ENCODE measurements at places on chromosomes 12 and 14.

- no peak for DNase-seq
Measured at GRCh38 chr14:74906925-74907521, 16.0 kb downstream of the RPS6KL1 start.

DNA sequence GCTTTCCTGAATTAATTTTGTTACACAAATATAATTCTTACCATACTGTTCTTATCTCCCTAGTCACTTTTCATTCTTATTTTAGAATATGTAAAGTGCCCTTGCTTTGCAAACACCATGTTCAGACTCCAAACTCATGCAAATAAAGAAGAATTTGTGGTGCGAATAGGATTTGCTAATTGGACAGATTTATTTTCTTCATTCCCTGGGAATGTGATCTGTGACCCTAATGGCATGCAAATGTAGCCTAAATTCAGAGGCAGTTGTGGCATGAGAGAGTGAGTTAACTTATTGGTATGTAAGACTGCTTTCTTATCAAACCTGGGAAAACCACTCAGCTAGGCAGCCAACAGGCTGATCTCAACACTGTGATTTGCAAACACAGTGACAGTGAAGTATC lies 10.0 kb downstream of the CAPZA3 start:
- peak; percentile 80 for DNase-seq

DNA sequence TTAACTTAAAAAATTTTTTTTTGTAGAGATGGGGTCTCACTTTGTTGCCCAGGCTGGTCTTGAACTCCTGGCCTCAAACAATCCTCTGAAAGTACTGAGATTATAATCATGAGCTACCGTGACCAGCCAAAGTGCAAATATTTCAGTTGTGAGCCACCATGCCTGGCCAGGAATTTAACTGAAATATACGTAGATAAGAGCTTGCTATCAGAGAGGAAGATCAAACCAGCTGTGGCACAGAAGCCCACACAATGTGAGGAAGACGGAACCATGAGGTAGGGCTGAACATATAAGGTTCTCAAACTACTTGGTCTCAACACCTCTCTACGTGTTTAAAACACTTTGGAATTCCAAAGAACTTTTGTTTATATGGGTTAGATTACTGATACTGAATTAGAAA lies 29.1 kb downstream of the ATG14 start:
- DNase-seq = no peak

GRCh38 chr12:48045061-48045846 lies 41.0 kb upstream of the COL2A1 start:
- DNase-seq = no peak

DNA sequence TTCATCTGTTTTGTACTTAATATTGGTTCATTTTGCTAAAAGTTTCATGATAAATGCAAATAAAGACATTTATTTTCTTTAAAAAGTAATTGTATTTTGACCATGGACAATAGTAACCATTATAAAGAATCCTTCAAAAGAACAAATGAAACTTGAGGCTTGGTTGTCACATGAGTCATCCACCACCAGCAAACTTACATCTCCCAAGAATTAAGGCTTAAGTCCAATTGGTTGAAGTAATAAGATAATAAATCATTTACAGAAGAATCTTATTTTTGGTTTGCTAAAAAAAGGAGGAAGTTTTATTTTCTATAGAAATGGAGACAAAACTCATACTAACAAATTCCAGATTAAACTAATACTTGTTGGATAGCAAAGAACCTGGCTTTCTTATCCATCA lies 84.8 kb upstream of the KITLG start:
- peak; percentile 10 for DNase-seq

DNA sequence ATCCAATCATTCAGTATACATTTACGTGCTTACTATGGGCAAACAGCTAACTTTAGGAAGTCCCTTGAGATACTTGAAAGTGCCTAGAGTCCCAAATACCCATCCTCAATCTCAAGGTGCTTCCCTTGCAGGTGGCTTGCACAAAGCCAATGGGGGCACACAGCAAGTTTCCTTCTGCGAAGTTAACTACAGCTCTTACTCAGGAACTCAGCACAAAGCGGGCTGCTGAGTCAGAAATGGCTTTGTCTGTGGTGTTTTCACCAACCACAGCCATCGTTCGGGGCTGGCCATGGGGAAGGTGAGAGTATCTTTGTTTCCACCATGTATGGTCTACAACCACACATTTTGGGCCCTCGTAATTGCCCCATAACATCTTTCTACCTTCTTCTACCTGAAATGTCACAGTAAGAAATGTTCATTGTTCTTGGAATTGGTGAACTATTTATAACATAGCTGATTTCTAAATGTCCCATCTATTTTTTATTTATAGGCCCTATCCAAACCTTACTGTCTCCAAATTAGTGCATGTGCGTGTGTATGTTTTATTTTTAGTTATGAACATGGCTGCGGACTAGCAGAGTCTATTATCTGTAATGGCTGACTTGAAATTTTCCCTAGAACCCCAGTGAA lies 13.9 kb downstream of the MFAP5 start:
- DNase-seq = no peak

- no peak for DNase-seq
Measured at GRCh38 chr14:93538413-93538812, 107.7 kb downstream of the UNC79 start.

- peak; percentile 60 for DNase-seq
Measured at GRCh38 chr12:31682136-31682962, 22.9 kb downstream of the ETFBKMT start.

DNA sequence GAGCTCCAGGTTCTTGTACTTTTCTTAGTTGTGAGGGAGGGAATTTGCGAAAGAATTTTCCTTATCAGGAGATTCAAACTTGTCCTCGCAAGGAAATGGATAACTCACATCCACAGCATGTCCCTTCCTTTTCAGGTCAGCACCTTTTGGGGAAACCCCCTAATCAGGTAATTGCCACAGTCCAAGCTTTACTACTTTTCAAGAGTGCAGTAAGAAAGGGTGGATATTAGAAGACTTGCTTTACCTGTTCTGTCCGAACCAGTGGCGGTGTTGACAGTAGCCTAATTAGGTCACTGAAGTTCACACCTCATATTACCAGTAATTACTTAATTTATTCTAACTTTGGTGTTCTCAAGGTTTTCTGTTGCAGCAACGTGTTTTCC lies 6.7 kb upstream of the C12orf50 start:
- DNase-seq = no peak

- DNase-seq = no peak
Measured at GRCh38 chr14:61360796-61361525, 39.6 kb downstream of the PRKCH start.

GRCh38 chr12:127677537-127678131 lies 589.3 kb upstream of the TMEM132C start:
- peak; percentile 68 for DNase-seq

DNA sequence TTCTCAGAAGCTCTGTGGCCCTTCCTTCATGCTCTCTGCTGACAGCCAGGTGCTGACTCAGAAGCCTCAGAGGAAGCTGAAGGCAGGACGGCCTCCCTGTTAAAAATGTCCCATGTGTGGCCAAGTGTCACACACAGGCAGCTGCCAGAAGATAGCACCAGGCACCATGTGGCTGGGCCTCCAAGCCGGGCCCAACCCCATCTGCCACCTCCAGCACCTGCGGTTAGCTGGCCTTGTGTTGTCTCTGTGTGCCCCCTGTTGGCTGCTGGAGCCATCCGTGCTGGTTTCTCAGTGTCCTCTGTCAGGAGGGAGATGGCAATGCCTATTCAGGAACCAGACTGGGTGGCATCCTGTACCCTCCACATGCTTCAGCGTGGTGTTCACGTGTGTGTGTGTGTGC lies 63.2 kb downstream of the TSPAN11 start:
- peak; percentile 41 for DNase-seq

GRCh38 chr14:39233680-39234326 lies at the start of gene MIA2:
Gene MIA2, plus strand, starts transcription at chr14:39233915. Its CDS starts 200 bp downstream, at chr14:39234115.
- no peak for DNase-seq

- DNase-seq = no peak
Measured at GRCh38 chr12:124768452-124769162, 95.1 kb downstream of the SCARB1 start.

- peak; percentile 70 for DNase-seq
Measured at GRCh38 chr12:106248312-106248845, 559 bp upstream of the CKAP4 start.

DNA sequence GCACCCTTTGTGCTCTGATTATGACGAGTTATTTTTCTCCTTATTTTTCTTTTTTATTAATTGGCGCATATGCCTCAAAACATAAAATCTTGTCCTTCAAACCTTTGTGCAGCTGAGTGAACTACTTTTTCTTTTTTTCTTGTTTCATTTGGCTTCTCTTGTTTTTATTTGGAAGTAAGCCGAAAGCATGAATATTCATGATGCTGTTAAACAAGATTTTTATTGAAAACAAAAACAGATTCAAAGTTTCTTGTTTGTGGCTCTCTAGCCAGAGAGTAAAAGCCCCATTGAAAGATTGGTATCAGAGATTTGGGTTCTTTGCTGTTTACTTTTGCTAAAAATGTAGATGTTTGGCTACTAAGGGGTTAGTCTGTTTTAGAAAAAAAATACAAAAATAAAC lies 183.8 kb downstream of the TMEM132C start:
- no peak for DNase-seq
